NCI-H510A treated with DMSO at 0.1 percent for 48 hours (cell line): ENCODE measurements at places on chromosomes 11 and 22.

- peak; percentile 12 for DNase-seq
These were observed 839 bp downstream of the CBY1 start for GRCh38 chr22:38657045-38657909.

GRCh38 chr11:79406376-79406775 lies 34.5 kb downstream of the TENM4 start:
- no peak for DNase-seq

DNA sequence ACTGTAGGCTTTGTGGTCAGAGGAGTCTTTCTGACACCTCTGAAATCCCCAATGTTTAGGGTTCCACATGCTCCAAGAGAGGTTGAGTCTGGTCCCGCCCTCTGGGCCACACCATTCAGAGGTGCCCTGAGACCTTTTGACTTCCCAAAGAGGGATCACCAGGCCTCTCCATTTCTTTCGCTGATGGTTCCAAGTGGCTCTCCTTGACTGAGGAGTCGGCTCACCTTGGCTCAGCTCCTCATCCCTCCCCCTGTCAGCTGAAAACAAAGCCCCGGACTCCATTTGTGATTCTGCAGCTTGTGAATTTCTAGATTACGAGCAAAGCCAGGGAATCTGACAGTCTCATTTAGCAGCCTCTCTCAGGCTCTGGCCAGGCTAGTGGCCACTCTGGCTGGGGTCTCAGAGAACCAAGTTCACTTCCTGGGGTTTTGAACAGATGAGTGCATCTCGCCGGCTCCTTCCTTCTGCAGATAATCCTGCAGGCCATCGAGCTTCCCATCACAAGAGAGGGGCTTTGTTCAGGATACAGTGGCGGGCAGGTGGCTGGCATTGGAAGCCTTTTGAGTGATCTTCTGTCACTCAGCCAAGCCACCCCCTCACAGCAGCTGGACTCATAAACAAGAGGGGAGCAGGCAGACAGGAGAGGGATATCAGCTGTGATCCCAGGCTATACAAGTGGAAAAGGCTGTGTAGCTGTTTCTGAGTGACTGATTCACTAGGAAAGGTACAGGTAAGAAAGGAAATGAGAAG lies 102.9 kb downstream of the TRIM29 start:
- no peak for DNase-seq

DNA sequence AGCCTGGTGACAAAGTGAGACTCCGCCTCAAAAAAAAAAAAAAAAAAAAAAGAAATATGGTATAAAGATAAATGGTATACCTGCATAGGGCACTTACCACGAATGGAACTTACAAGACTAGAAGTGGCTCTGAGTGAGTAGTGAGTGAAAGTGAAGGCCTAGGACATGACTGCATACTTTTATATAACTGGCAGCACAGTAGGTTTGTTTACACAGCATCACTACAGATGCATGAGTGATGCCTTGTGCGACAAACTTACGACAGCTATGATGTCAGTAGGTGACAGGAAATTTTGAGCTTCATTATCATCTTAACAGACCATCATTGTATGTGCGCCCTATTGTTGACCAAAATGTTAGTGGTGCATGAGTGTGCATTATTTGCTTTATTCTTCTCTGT lies 17.7 kb downstream of the XRCC6 start:
- no peak for DNase-seq

DNA sequence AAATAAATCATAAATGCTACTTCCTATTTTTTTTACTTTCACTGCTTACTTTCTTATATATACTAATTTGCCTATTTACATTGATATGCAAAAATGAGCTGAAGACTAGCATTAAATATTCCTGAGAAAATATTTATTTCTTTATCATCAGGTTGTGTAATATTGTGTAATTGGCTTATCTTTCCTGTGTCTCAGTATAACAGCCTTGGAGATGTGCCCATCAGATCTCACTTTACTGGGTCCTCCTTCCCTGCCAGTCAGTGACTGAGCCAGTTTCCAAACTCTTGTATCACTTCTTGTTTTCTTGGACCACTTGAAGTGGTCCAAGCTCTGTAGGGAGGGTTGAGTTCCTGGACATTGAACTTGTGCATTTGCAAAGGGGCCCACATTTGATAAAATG lies 900.0 kb downstream of the LUZP2 start:
- no peak for DNase-seq

DNA sequence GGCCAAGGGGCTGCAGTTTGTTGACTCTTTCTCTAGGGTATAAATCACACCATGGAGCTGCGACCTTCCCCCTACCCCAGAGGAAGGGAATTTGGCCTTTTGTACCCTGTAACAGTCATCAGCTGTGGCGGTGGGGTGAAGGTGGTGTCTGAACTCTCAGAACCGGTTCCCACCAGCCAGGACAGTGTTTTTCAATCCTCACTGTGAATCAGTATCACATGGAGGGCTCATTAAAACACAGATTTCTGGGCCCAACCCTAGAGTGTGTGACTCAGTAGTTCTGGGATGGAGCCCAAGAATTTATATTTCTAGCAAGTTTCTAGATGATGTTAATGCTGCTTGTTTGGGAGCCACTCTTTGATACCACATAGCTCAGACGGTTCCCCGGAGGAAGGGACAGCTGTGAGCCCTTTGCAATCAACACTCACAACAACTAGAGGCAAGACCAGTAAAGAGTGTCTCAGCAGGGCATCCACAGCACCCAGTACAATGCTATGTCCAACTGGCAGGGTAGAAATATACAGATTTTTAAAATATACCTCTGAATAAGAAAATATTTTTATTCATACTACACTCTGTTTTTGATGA lies 43.9 kb upstream of the FAT3 start:
- no peak for DNase-seq

DNA sequence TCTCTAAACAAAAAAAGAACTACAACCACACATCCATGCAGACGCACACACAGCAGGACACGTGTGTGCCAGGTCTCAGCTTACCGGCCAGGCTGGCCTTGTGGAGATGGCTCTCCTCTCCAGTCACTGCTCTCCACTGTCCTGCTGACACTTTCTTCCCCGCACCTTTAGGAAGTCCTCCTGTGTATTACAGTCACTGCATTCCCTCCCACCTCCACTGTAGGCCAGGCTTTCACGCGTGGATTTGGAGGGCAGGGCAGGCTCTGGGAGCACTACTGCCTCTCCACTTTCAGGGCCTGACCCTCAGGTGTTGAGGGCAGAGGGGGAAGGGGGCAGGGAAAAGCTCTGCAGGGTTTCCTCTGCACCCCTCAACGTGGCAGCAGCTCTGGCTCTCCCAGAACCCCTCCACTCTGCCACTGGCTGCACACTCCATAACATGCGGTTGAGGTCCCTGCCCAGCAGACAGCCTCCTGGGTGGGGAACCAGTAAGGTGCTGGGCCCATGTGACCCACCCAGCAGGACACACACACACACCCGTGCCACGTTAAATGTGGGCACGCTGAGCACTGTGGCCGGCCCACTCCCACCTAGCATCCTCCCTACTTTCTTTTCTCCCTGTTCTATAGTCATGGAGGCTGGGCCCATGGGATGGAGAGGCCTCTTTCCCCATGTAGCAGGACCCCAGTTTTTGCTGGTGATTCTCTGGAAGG lies 107.0 kb upstream of the PITPNB start:
- no peak for DNase-seq

DNA sequence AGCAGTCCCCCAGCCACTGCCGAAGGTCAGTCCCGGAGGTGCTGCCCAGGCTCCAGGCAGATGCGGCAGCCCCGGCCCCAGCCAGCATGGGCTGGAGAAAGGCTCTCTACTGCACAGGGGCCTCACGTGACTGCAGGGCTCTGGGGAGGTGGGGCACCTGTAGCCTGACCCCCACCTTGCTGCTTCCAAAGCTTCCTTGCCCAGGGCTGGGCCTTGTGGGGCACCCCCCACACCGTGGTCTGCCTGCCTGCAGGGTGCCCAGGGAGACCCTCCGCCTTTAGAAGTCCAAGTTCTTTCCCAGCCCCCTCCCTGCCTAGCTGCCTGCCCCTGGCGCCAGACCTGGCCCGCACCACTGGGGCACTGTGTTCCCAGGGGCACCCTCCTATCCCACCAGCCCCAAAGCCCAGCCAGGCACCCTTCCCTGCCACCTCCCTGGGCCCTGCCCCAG lies 28.4 kb upstream of the TXNRD2 start:
- DNase-seq = no peak

GRCh38 chr11:75733071-75733430 lies 15.4 kb downstream of the MOGAT2 start:
- no peak for DNase-seq

DNA sequence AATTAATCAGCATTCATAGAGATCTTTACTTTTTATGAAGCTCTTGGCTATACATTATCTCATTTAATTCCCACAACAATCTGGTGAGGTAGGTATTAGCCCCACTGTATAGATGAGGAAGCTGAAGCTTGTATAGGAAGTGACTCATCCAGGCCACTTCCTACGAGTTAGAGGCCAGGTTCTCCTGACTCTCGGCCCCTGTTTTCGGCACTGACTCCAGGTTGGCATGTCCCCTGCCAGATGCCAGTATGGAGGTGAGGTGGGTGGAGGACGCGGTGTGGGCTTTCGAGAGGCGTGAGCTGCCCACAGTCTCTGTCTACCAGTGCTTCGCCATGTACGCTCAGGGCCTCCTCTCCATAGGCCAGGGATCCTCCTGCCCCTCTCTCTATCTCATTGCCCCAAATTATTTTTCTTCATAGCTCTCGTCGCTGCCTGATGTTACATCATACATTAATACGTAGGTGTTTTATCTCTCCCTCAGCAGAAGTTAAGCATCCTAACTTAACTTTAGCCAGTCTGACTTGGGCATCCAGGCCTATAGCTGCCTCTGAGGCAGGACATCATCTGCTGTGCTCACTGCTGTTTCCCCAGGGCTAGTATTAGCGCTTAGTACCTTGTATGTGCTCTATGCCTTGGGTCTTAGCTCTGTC lies 9.0 kb downstream of the DGAT2 start:
- DNase-seq = no peak

- DNase-seq = no peak
These were observed at the start of gene KCNE3 for GRCh38 chr11:74466916-74467885. Gene KCNE3, minus strand, starts transcription at chr11:74467549. Its CDS starts 9,986 bp downstream, at chr11:74457563.

DNA sequence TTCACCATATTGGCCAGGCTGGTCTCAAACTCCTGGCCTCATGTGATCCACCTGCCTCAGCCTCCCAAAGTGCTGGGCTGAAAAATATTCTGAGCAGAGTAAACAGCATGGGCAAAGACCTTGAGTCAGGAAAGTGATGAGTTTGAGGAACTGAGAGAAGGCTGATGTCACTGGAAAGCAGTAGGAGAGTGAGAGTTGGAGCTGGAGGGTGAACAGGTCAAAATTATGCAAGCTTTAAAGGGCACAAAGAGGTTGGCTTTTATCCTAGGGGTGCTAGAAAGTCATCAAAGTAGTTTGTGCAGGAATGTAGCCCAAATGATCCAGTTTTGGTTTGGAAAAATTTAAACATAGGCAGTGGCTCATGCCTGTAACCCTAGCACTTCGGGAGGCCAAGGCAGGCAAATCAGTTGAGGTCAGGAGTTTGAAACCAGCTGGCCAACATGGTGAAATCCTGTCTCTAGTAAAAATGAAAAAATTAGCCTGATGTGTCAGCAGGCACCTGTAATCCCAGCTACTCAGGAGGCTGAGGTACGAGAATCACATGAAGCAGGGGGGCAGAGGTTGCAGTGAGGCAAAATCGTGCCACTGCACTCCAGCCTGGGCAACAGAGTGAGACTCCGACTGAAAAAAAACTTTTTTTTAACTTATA lies 44.7 kb upstream of the CXCR5 start:
- no peak for DNase-seq

GRCh38 chr11:11105361-11105760 lies 247.5 kb upstream of the ZBED5 start:
- no peak for DNase-seq

GRCh38 chr11:110126936-110127335 lies 33.7 kb downstream of the ZC3H12C start:
- DNase-seq = no peak

- DNase-seq = peak; percentile 27
These were observed 20.6 kb downstream of the APOBEC3H start for GRCh38 chr22:39117585-39118191.

GRCh38 chr11:84824624-84825023 lies 802.5 kb downstream of the DLG2 start:
- no peak for DNase-seq

DNA sequence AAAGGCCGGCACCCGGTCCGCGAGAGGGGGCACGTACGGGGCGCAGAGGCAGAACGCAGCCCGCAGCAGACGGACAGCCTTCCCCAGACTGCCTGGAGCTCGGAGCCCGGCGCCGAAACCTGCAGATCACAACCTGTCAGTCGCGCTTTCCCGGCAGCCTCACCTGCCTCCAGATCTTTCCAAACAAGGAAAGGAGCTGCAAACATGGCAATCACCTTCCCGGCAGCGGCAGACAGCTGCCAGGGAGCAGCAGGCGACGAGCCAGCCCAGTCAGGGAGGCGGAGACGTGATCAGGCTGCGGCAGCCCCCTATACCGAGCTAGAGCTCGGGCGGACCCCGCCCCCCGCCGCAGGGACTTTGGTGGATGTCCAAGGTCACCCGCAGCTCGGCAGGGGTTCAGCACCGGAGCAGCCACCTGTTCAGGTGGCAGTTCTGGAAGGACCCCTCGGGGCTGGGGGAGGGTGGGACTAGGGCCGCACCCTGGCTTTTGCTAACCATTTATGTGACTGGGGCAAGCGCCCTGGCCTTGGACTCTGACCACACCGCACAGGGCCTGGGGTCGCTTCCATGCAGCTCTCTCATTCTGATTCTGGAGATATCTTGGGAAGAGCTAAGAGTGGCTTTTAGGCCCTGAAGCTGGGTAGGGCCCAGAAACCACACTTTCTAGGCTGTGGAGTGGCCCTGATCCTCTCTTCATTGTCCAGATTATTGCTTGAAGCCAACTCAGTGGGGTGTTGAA lies 143.8 kb downstream of the NECTIN1 start:
- peak; percentile 37 for DNase-seq

DNA sequence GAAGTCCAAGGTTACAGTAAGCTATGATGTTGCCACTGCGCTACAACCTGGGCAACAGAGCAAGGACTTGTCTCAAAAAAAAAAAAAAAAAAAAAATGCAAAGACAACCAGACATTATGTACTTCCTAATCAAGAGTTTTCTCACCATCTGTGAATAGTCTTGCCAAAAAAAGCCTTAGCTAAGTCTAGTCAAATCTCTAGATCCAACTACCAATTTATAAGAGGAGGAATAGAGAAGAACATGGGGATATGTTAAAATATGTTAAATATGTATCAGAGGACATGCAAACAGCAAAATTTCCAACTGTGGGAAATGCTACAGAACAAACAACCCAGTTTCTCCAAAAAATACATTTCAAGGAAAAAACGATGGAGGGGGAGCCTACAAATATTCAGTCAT lies 45.6 kb downstream of the USP28 start:
- no peak for DNase-seq

GRCh38 chr11:67118181-67118766 lies 789 bp upstream of the KDM2A start:
- DNase-seq = peak; percentile 56
